ENCODE measurements at places on chromosomes 4 and X.

DNA sequence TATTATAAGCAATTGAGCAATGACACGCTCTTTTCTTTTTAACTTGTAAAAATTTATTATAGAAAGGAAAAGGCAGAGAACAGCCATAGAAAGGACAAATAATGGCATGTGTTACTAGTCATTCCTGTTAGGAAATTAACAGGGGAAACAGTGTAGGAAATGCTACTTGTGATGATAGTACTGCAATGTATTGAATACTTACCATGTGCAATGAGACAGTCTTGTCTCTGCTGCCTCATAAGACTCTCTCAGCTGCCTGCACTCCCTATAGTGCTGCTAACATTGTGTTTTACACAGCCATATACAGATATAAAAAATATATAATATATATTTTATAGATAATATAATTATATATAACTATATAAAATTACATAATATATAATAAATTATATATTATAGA is 62.3 kb upstream of the SHOX start:
- DNase-seq: no peak

- no peak for DNase-seq
These were observed 48.7 kb downstream of the DDX60 start for GRCh38 chr4:168269896-168270295.

DNA sequence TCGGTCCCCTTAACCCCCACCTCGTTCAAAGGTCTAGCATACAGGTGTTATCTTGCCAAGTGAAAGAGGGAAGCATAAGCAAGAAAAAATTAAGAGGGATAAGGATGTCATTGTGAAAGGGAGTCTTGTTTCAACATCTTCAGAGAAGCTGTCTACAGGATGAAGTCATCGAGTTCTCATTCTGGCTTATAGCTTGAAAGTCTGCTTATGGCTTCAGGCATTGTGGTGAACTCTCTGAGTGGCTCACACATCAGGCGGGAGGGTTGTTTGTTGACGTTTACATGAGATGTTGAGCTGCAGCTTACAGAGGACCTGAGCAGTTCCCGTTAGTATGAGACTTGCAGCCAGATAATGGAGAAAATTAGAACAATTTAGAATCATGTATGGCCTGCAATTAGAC is 16.6 kb downstream of the MAGEA9B start:
- DNase-seq: no peak

DNA sequence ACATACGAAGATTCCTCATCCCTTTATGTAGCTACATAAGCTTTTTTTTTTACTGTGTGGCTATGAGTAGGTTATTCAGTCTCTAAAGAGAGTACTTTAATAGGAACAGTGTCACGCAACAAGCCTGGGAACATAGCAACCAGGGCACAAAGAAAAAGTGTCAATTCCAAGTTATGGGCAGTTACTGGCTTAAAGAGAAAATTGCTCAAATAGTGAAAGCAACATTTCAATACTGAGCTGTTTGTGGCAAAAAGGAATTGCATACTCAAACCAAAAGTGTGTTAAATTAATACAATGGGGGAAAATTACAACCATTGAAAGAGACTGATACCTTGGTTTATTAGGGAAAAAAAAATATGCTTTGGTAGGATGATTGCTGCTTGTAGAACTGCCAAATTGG is 41.2 kb upstream of the ENOX2 start:
- DNase-seq: no peak

DNA sequence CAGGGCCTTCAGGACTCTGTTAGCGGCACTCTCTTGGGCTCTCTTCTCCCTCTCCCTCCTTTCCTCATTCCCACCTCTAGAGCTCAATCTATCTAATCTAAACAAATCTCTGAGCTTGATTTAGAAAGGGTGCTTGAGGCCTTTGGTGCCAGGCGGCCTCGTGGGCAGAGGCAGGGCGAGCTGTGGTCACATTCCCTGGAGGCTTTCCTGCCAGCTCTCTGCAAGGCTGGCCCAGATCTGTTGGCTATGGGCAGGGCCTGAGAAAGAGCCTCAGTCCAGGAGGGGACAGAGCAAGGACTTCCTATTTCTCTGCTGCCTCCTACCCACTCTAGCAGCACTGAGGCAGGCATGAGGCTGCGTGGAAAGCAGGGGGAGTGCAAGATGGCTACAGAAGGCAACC is 38.6 kb downstream of the PJA1 start:
- DNase-seq: no peak

DNA sequence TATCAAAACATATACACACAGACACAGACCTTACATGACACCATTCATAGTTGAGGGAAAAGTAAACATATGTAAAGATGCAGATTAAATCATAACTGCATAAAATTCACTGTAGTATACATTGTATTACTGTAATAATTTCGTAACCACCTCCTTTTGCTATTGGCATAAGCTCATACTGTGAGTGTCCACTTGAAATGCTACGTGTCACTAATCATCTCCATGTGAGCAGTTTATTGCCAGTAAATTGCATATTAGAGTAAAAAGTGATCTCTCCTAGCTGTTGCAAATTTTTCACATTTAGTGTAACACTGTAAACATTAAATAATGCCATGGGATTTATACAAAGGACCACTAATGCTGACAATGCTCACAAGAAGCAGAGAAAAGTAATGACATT is 256.7 kb upstream of the GNPDA2 start:
- no peak for DNase-seq

- DNase-seq: no peak
These were observed 384.8 kb downstream of the PPP4R3C start for GRCh38 chrX:27078371-27078770.

- DNase-seq: no peak
These were observed 11.3 kb upstream of the PPM1K start for GRCh38 chr4:88295656-88296055.

GRCh38 chr4:73538162-73538561 is 56.6 kb downstream of the AFM start:
- no peak for DNase-seq

GRCh38 chr4:1446502-1447386 is 40.5 kb upstream of the NKX1-1 start:
- no peak for DNase-seq

- no peak for DNase-seq
These were observed 161.0 kb upstream of the S100G start for GRCh38 chrX:16488959-16489358.

- no peak for DNase-seq
These were observed 25.6 kb upstream of the ABCB7 start for GRCh38 chrX:75181721-75182120.

- DNase-seq: no peak
These were observed 31.0 kb upstream of the ARAF start for GRCh38 chrX:47530049-47530448.

GRCh38 chr4:105741548-105741947 is 33.0 kb downstream of the GSTCD start:
- DNase-seq: no peak

- DNase-seq: no peak
These were observed 187.7 kb downstream of the ENOX2 start for GRCh38 chrX:130715299-130715698.

DNA sequence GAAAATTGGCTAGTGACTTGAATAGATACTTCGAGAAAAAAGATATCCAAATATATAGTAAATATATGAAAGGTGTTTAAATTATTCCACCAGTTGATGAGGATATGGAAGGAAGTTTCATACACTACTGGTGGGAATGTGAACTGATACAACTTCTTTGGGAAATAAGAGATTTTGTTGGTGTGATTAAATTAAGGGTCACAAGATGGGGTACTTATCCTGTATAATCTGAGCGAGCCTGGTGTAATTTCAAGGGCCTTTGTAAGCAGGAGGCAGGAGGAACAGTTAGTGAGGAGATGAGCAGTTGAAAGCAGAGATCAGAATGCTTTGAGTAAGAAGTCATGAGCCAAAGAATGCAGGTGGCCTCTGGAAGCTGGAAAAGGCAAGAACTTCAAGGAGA is 192.2 kb downstream of the KCTD8 start:
- DNase-seq: no peak

- DNase-seq: no peak
These were observed 93.6 kb downstream of the AFF2 start for GRCh38 chrX:148593987-148594386.

DNA sequence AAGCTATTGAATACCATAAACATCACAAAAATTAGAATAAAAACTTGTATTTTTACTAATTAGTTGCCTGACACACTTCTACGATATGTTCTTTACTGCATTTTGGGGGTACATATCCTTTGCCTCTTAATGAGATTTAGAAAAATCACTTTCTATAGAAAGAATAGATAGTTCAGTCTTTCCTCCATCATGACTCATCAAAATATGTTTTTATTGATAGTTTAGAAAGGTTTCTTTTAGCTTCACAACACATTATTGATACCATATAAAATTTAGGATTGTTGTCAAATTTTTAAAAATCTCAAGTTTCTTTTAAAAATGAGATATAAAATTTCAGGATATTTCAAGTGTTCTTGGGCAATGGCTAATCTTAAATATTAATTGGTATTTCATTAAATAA is 74.5 kb upstream of the NOCT start:
- DNase-seq: no peak

GRCh38 chr4:75557696-75558095 is 1.8 kb downstream of the ODAPH start:
- DNase-seq: no peak

GRCh38 chr4:42489095-42489494 is 91.8 kb downstream of the SHISA3 start:
- DNase-seq: no peak

GRCh38 chr4:112201915-112202505 is 29.6 kb upstream of the AP1AR start:
- DNase-seq: no peak

GRCh38 chr4:67332627-67333026 is 212.7 kb downstream of the CENPC start:
- DNase-seq: no peak

DNA sequence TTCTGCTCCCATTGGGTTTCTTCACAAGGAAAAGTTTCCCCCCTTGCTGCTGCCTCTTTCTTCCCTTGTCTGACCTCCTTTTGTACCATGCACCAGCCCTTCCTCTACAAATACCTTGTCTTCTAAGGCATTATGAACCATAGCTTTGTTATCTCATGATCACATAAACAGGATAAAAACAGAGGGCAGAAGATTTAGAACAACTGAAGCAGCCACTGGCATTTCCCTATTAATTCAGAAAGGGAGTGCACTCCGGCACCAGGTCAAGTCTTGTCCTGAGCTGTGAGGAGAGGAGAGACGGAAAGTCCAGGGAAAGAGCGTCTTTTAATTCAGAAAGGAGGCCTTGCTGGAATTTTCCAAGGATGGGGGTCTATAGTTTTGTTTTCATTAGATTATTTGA is 281.7 kb downstream of the RCHY1 start:
- no peak for DNase-seq

- no peak for DNase-seq
These were observed 326.4 kb downstream of the PPP3CA start for GRCh38 chr4:101020956-101021355.

- no peak for DNase-seq
These were observed 12.6 kb downstream of the ANKRD17 start for GRCh38 chr4:73245955-73246354.

DNA sequence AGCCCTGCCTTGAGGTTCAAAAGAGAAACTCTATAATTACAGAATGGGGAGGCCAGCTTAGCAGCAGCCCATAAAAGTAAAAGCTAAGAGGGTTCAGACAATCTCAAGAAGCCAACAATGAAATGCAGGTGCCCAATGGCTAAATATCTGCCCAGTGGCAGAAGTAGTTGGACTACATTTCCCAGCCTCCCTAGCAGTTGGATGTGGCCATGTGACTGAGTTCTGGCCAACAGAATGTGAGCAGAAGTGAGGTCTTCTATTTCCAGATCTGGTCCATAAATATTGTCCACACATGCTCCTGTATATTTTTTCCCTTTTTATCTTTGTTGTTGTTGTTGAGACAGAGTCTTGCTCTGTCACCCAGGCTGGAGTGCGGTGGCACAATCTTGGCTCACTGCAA is 127.9 kb upstream of the NHS start:
- DNase-seq: no peak

DNA sequence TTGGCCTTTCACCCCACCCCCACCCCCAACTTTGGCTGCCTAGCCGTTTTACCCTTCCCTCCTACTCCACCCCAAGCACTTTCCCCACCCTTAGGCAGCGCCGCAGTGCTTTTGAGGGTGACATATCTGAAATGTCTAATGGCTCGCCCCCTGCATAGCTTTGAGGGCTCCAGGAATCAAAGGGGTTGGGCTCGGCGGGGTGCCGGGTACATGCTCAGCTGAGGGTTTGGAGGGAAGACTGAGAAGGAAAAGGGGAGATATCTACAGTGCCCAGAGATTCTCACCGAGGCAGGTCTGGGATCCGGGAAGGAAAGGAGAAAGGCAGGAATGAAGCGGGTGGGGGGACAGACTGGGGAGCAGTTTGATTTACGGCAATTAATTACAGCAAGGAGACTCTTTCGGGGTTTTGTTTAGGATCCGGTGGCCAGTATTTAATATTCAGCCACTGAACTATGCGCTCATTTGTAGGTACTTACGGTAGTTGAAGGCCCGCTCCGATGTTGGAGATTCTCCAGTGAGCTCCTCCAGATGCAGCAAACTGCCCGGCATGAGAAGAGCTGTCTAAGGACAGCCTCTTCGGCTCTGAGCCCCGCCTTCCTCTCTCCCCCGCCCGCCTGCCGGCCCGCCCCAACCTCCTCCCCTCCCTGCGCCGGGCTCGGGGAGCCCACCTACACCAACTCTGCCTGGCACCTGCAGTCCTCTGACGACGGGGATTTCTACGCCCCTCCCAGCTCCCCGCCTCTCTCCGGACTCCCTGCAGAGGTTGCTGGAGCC is at the start of gene IGSF1:
TSS of gene IGSF1 (minus strand) at position 569 of the 774 bp plus-strand sequence. CDS start 2,632 bp downstream, outside the sequence.
- DNase-seq: no peak

GRCh38 chrX:1609311-1609710 is 5.5 kb upstream of the ASMT start:
- DNase-seq: no peak

DNA sequence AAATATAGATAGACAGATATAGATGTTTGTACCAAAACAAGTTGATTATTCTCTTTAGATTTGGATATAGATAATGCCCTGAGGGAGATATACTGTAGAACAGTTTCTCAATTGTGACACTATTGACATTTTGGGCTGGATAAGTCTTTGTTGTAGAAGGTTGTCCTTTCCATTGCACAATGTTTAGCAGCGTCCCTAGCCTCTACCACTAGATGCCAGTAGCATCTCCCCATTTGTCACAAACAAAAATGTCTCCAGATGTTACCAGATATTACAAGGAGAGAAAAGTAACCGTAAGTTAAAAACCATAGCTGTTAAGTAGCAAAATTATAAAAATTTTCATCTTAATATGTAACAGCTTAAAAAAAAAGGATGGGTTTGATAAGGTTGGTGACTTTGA is 2595.3 kb downstream of the ARAP2 start:
- no peak for DNase-seq

DNA sequence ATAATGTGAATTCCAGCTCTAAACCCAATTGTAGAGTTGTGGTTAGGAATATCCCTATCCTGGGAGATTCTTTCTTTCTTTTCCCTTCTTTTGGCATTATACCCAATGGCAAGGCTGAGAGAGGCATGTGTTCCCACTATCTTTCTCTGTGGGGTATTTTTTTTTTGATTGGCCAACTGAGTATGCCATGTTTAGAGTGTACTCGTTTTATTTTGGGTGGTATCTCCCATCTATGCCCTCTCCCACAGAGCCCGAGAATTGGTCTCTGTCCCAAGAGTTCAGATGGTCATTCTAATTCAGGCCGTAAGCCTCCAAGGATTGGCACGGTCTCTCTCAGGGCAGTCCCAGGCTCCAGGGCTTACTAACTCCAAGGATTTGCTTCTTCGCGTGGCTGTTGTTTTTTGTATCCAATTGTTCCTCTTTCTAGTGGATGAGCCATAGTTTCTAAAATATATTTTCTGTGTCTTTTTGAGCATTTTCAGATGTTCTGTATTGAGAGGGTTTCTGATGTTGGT is 198.8 kb downstream of the SLC4A4 start:
- DNase-seq: no peak

GRCh38 chr4:35166466-35166865 is 1077.8 kb downstream of the ARAP2 start:
- DNase-seq: no peak
